Glomerular endothelial cell (primary cell): ENCODE measurements at places on chromosomes 4 and X. TPM values are rescaled to one million over a fixed set of nuclear protein-coding genes. Genes with fewer than 3 reads are reported as not detected.

Gene PNMA6F
- total RNA-seq: not detected in 2 replicates

Gene GLRA2
- not detected in 2 replicates for total RNA-seq

Gene SLC38A5
- 2.6 and 8.3 TPM in 2 replicates for total RNA-seq

Gene UCP1
- total RNA-seq: not detected in 2 replicates

Gene PRDM5
- 2.5 and 6.9 TPM in 2 replicates for total RNA-seq
